ENCODE measurements at places on chromosomes 5 and 9.

DNA sequence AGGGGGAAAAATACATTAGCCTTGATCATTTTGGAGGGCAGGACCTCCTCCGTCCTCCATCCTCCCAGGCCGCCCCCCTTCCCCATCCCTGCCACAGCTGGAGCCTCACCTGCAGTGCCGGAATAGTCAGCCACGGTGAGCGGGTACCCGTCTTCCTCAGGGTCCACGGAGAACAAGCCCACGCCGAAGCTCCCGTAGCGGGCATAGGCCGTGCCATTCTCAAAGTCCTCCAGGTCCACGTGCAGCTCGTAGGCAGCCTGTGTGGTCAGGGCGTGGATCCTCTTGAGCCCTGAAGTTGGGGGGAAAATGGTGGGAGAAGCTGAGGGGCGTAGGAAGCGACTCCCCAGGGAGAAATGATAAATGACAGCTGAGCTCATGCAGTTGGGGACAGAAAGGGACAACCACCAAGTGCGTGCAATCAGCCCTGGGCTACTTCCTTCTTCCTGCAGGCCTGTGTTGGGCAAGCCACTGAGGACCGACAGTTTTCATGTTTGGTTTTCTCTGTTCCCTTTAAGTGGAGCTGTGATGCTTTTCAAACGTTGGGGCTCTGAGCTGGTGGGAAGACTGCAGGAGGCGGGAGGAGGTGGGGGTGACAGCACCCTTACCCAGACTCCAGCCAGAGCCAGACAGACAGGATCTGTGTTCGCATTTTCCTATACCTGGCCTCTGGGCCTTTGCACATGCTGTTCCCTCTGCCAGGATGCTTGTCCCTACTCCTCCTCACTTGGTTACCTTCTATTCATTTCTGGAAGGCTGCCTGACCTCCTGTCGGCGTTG lies 8.7 kb upstream of the QRFP start:
- no peak for DNase-seq

DNA sequence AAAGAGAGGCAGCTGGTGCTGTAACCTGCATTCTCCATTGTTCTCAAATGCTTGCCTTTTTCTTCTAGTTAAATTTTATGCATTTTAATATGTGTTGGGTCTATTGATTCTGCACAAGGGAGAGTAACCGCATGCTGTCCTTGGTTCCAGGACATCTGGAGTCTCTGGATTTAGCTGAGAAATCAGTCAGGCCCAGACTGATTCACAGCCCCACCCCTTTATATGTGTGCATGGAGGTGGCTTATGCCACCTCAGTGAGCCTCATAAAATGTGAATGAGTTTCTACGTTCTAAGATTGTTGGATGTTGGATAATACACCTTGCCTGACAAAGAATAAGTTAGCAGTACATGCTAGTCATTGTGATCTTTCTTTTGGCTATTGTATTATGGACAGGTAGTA lies 110.1 kb upstream of the PANK3 start:
- no peak for DNase-seq

DNA sequence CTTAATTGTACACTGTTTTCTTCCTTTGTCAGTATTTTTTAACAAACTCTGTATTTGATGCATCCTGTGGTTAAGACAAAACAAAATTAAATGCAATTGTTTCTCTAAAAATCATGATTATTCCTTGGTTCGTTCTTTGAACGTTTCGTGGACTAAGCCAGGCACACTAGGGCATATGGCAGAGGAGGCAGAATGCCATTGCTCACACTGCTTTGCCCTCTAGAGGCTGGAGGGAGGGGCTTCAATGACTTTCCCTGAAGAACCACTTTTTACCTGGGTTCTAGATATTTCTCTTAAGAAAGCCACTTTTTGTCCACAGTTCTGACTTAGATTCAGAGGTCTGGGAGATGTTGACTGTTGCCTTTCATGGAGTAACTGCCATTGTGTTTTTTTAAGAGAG lies 236.2 kb upstream of the ADAMTSL1 start:
- DNase-seq, result no peak

- DNase-seq, result no peak
These were observed 368 bp downstream of the SURF1 start for GRCh38 chr9:133355881-133356357.

DNA sequence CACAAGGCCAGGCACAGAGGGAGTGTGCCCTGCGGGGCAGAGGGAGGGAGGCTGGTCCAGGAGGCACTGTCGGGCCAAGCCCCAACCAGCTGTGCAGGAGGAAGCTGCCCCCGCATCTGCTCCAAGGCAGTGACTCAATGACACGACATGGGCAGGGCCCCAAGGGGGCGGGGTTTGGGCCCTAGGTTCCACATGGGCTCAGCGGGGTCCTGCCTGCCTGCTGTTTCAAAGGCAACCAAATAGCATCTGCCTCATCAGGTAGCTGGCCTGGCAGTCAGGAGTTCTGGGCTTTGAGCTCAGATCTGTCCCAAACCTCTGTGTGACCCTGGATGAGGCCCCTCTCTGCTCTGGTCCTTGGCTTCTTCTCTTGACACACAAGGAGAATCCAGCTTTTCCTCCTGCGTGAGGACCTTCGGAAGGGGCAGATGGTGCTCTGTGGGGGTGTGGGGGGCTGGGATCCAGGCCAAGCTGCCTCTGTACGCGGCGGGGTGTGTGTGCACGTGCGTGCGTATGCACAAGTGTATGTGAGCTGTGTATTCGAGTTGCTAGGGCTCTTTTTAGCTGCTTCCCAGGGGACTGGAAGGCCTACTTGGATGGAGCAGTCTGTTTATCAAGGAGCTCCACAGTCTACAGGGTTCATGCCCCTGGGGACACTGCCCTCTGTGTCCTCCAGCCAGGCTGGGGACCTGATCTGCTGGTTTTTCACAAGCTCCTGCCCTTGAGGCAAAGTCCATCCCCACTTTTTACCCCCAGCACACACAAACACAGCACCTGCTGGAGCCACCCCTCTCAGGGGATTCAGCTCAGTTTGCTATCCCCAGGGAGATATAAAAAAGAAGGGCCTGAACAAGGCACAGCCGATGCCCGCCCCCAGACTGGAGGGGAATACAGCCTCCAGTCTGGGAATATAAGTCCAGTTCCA lies 138.9 kb downstream of the RGS3 start:
- peak; percentile 97 for DNase-seq

- peak; percentile 47 for DNase-seq
These were observed 214.9 kb upstream of the WWC1 start for GRCh38 chr5:168076561-168076991.

DNA sequence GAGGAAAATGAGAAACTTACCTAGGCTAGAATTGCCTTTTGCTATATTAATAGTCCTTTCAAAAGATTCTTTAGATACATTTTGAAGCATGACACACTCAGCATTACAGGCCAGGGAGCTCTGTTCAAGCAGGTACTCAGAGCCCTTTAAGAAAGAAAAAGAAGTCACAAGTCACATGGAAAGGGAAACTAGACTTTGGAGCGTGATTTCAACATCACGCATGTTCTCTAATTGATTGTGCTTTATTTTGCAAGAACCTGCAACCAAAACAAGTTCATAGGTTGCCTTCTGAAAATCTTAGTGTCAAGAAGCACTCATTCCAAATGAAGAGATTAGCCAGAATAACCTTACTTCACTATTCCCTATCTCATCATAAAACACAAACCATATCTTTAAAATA lies 103.8 kb downstream of the MPDZ start:
- DNase-seq, result no peak

- no peak for DNase-seq
These were observed 13.3 kb downstream of the HAVCR1 start for GRCh38 chr5:157045601-157046000.

- no peak for DNase-seq
These were observed 453.3 kb upstream of the KLF4 start for GRCh38 chr9:107942856-107943255.

GRCh38 chr5:98796197-98796972 lies 22.9 kb downstream of the RGMB start:
- peak; percentile 31 for DNase-seq

- DNase-seq, result no peak
These were observed 43.7 kb downstream of the GLRX start for GRCh38 chr5:95778713-95779436.

DNA sequence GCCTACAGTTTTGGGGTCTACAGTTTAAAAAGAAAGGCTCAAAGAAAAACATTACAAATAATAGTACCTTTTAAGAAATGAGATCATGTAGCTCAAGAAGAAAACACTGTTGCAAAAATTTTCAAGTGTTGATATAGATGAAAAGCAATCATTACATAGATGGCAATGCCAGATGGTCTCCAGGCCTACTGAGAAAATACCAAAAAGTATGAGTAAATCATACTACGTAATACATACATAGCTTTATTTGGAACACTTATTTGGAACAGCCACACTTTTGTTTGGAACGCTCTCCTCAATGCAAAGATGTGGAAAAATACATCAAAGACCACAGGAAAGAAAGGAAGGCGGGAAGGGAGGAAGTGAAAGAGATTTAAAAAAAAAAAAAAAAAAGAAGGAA lies 44.1 kb downstream of the MARCHF11 start:
- DNase-seq, result no peak

DNA sequence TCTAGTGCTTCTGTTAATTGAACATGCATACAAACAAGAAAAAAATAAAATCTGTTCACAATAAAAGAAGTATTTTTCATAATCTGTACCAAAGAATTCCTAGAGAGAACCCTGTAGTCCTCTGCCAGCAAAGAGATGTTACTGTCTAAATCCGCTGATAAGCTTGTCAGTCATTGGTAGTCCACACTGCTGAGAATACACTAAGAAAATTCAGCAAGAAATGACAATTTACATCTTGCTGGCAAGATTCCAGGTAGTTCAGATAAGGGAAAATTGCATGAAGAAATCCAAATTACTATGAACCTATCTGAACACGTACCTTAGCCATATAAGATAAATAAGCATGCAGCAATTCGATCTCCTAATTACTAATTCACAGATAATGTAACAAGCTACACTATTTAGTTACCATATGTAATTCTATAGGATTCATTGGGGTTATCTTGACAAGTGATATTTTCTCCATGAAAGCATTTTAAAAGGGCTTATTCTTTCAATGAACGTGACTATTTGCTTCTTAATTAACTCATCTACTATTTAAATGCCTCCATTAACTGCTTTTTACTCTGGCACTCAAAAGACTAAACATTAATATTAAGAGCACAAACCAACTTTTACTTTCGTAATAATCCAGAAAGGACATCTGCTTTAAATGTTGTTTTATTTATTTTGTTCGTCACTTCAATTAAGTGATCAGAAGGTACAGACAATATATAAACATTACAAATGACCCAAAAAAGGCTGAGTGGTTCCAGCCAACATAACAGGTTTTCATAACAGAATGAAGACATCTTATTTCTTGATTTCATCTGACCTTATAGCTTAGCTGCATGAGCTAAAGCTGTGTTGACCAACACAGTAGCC lies 9.7 kb downstream of the MPDZ start:
- DNase-seq, result no peak

DNA sequence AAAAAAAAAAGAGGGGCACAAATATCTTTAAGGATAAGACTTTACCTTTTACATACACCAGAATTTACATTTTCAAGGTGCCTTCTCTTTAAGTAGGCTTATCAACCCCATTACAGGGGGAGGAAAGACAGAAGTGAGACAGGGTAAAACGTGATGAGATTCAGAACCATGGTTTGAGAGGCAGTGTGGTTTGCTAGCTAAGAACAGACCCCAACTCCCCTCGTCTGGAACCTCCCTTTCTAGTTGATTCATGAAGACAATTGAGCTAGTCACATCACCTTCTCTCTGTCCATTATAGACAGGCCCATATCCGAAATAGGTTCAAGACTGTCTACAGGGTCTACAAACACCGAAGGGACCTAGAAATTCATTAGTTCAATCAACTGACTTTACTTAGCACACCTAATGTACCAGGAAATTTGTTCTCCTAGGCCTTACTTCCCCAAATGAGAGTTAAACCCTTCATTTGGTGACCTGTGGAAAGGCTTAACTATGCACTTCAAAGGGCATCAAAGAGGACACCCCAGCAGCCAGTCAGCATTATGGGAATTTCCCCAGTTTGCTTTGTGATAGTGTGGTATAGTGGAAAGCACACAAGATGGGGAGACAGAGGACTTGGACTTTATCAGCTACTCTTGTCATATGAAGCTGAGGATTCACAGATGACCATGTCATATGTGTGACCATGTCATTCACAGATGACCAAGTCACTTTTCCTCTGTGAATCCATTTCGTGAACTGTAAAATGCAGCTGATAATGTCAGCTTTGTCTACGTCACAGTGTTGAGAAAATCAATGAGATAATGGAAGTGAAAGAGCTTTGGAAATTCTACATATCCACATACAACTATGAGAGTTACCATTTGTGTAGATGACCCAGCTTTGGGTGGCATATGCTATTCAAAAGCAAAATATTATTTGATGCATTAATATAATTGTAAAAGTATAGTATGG lies 40.2 kb upstream of the CYFIP2 start:
- no peak for DNase-seq

- peak; percentile 45 for DNase-seq
These were observed 184.7 kb upstream of the PPP1R26 start for GRCh38 chr9:135294836-135295235.

GRCh38 chr5:72815580-72816283 lies 729 bp upstream of the TNPO1 start:
- no peak for DNase-seq

GRCh38 chr9:80899208-80899607 lies 790.1 kb downstream of the TLE1 start:
- DNase-seq, result no peak

DNA sequence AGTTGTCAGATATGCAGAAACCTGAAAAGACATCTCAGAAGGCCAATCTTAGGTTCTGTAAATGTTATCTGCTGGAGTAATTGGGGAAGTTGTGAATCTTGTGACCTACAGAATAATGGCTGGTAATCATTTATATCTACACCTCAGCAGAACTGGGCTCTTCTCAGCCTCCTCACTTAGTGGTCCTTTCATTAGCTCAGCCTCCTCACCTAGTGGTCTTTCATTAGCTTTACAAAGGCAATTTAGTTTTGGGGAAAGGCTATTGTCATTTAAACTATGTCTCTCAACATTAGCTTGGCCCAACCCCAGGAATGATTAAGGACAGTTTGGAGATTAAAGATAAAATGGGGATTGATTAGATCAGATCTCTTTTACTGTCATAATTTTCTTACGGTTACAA lies 284.2 kb upstream of the SGCD start:
- DNase-seq, result no peak

- DNase-seq, result no peak
These were observed 54.4 kb upstream of the FABP6 start for GRCh38 chr5:160174780-160175437.

DNA sequence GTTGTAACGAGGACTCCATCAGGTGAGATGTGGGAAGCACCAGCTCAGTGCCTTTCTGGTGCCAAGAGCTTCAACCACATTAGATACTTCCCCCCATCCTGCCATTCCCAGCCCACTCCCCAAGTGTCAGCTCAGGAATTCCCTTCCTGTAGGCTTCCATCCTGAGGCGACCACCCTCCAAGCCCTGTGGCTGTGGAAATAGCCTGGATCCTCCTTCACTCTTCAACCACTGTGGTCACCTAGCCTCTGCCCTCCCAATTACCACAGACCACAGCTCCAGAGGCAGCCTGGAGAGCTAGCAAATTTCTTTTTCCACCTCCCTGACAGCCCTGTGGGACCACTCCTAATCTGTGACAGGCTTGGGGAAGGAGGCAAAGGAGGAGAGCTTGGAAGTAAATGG lies 219.8 kb upstream of the MAP3K1 start:
- DNase-seq, result no peak
